Stimulated activated CD8-positive, alpha-beta memory T cell treated with anti-CD3 and anti-CD28 coated beads, Interleukin-4, amount 100 ng/mL, for 48 hours (primary cell): ENCODE measurements at places on chromosomes 11 and 22.
A peak's percentile ranks its signal among the peaks of the same experiment; 100 is the strongest.

GRCh38 chr11:10561043-10561818 is 7.2 kb downstream of the LYVE1 start:
- no peak for DNase-seq

DNA sequence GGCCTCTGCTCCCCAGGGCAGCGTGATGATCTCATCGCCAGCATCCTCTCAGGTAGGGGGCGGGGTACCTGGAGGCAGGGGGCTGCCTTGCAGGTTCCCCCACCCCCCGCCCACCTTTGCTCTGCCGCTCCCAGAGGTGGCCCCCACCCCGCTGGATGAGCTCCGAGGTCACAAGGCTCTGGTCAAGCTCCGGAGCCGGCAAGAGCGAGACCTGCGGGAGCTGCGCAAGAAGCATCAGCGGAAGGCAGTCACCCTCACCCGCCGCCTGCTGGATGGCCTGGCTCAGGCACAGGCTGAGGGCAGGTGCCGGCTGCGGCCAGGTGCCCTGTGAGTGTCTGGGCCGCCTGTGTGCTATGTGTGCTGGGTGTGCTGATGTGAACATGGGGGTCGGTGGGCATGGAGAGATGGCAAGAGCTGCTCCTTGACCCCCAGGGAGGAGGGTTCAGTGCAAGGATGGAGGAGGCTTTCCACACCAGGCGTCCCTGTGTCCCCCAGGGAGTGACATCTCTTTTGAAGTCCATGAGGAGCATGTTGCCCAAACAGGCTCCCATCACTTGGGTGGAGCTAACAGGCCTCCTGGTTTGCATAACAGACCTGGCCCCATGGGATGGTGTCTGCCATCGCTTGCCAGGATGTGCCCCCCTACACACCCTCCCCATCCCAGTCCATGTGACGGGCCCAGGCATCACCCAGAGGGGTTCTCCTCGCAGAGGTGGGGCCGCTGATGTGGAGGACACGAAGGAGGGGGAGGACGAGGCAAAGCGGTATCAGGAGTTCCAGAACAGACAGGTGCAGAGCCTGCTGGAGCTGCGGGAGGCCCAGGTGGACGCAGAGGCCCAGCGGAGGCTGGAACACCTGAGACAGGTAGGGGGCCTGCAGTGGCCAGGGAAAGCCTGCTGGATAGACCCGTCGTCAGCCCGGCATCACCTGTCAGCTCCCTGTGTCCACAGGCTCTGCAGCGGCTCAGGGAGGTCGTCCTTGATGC is 14.1 kb downstream of the PLCB3 start:
- DNase-seq = no peak

- peak; percentile 95 for DNase-seq
Observed at GRCh38 chr11:35391922-35392688, 27.3 kb downstream of the SLC1A2 start.

- no peak for DNase-seq
Observed at GRCh38 chr11:83249972-83250593, 36.1 kb downstream of the CCDC90B start.

DNA sequence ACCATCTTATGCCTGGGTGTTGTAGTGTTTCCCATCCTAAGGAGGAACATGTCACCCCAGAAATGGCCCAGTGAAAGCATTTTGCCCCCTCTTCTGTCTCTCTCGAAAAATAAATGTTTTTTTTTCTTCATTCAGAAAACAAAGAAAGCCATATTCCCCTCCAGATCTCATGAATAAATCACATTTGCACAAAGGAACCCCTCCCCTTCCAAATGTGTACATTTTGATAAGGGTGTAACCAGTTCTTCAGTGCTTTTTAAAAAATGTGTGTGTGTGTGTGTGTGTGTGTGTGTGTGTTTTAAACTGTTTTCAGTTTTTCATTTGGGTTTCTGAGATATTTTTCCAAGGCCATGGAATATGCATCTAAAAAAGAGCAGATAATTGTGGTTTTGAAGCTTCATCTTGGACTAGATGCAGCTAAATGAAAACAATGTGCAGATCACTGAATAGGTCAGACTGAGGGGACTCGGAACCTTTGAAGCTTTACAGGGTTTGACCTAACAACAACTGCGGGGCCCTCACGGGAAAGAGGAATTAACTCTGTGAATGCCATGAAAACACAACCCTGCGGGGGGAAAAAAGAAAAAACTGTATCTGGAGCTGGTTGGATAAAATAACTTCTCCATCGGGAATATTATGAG is 76.4 kb downstream of the YAP1 start:
- DNase-seq = no peak

- no peak for DNase-seq
Observed at GRCh38 chr11:116928845-116929244, 91.4 kb upstream of the APOA1 start.

GRCh38 chr11:31809541-31809856 is 1.6 kb downstream of the PAX6 start:
- no peak for DNase-seq

GRCh38 chr22:45842291-45842991 is 134.5 kb downstream of the WNT7B start:
- DNase-seq = no peak

DNA sequence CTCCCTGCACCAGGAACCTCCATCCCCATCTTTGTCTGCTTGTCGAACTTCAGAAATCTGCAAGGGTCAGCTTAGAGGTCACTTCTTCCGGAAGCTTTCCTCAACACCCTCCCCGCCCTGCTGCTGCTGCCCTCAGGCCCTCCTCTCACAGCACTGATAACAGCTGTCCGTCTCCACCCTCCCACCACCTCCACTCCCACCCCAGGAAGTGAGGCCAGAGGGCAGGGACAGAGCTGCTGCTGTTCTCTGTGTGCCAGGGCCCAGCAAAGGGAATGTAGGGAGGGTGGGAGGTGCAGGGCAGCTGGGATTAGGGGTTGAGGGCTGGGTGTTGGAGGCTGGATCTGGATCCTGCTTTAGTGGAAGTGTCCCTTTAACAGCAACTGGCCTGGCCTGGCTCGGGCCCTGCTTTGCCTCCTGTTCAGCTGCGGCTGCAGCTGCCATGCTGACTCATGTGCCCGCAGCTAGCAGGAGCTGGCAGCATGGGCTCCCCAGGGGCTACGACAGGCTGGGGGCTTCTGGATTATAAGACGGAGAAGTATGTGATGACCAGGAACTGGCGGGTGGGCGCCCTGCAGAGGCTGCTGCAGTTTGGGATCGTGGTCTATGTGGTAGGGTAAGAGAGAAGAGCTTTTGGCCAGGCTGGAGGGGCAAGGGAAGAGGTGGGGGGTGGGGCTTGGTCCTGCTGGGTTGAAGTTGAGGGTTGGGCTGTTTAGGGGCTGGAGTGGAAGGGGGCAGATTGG is at the start of gene P2RX6:
Gene P2RX6, plus strand, starts transcription at position 440 of the 740 bp plus-strand sequence. Its CDS starts 10 bp downstream, at position 450.
- DNase-seq = no peak

- no peak for DNase-seq
Observed at GRCh38 chr11:10432971-10433370, 22.1 kb upstream of the AMPD3 start.

GRCh38 chr22:50085211-50085972 is at the start of gene MLC1:
Gene MLC1 (minus strand): TSS chr22:50085426. CDS start chr22:50084902, 524 bp downstream.
- DNase-seq = peak; percentile 44

DNA sequence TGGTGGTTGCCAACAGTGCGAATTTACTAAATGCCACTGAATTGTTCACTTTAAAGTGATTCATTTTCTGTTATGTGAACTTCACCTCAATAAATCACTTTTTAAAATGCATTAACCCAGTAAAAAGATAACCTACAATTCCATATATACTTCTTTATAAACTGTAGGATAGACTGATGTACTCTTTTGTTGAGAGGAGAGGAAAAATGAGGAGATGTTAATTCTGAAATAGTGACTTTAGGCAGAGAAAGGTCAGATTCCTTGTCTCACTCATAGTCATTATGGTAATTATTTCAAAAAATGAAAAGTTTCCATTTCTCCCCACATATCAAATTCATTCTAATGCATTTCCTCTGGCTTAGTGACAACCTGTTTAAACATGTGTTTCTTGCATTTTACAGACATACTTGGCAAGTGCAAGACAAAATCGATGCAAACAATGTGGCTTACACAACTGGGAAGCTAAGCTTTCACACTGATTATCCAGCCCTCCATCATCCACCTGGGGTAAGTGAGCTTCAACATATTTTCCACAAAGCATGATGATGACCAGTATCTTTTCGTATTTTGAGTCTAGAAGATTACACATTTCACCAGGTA is 74.5 kb downstream of the BBOX1 start:
- no peak for DNase-seq

DNA sequence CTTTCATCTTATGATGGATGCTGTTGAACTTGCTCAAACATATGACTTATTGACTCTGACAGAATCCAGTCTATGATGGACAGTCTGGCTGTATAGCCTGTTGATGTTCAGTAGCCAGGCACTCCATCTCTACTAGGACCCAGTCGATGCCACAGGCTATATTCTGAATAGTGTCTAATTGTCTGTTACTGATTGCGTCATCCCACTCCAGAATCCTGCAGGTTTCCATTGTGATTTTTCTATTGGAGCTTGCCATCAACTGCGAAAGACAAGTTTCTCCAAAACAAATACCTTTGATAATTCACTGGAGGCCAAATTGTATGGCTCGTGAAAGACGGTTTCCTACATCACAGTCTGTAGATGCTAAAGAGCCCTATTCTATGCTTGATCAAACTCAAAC is 481.7 kb upstream of the CHORDC1 start:
- no peak for DNase-seq

- no peak for DNase-seq
Observed at GRCh38 chr11:131199015-131199280, 171.5 kb upstream of the NTM start.

GRCh38 chr11:74157169-74157568 is 13.6 kb downstream of the C2CD3 start:
- DNase-seq = no peak

DNA sequence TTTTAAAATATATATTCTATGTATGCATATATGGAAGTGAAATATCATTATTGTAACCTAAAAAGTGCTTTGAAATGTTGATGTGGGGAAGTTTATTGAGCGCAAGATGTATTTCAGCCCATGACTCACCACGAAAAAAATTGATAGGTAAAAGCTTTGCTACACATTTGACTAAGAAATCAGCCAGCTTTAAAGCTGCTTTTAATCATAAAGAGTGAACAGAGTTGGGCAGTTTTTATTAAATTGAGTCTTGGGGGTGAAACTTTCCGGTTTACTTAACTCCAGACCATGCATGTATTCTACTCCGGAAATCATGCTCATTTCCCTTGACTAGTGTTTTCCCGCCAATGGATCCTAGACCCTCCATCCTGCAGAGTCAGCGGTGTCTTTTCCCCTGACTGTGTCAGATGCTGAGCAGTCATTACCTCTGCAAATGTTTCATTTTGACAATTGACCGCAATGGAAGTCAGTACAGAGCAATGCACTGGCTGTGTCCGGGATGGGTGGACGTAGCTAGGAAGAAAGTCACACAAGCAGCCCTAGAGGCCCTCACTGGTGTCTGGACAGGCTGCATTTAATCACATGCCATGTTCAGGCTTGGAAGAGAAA is 47.2 kb upstream of the MPEG1 start:
- no peak for DNase-seq

DNA sequence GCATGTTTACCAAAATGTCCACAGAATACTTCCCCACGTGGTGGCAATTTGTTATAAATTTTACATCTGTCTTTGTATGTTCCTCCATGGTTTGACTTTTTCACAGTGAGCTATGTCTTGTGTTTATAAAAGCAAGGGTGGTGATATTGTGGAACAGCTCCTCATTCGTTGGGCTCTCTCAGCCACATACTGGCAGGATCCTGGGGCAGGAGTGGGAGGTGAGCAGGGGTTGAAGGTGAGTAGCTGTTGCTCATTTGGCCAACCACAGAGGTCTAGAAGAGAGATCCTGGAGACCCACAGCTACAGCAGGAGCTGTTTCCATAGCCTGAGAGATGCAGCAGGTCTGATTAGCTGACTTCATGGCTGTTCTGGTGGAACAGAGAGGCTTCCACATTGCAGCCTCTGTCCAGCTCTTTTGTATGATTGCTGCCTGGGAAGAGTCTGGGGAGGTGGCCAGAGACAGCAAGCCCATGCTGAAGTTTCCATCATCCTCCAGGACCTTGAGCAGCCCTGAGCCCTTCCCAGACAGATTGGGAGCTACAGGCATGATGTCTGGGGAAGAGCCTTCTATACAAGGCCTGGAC is 128.1 kb downstream of the LDLRAD3 start:
- DNase-seq = no peak

- no peak for DNase-seq
Observed at GRCh38 chr11:129119036-129119435, 73.1 kb downstream of the ARHGAP32 start.

- DNase-seq = no peak
Observed at GRCh38 chr22:49021131-49021925, 806.3 kb downstream of the BRD1 start.

DNA sequence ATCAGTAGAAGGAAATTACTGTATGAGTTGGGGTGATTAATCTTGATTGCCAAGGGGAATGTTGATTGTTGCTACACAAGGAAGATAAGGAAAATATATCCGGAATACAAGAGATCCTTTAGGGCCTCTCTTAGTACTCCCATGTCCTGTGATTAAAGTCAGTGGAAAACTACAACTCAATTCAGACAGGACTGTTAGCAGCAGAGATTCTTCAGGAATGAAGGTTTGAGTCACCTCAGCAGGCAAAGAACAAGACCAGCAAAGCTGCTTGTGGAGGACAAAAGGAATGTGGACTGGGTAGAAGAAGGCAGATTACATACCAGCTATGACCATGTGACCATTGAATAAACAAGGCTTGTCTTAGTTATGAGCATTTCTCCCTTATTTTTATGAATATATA is 478.2 kb downstream of the BUD13 start:
- no peak for DNase-seq

DNA sequence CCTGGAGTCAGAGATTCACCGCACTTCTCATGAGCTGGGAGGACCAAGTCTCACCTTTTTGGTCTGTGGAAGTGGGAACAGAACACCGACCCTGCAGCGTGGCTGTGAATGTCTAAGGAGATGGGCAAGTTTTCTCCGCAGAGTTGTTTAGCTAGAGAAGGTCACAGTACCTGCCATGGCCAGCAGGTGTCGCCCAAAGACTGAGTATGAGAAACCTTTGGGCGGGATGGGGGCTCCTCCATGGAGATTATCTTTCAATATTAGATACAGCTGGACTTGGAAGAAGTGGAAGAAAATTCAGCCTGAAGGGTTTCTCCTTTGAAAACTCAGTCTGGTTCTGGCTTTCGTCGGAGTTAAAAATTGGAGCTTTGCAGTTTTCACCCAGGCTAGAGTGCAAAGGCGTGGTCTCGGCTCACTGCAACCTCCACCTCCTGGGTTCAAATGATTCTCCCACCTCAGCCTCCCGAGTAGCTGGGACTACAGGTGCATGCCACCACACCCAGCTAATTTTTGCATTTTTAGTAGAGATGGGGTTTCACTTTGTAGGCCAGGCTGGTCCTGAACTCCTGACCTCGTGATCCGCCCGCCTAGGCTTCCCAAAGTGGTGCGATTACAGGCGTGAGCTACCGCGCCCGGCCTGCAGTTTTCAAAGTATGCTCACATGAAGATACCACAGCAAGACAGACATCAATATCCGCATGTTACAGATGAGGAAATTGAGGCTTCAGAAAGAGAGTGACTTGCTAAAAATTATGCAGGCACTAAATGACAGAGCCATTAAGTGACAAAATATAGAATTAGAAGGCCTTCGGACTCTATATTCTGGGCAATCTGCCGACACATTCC is 10.7 kb upstream of the DSCAML1 start:
- peak; percentile 94 for DNase-seq
